Nephron progenitor cell (in vitro differentiated cells): ENCODE measurements at places on chromosomes 1 and 21.

DNA sequence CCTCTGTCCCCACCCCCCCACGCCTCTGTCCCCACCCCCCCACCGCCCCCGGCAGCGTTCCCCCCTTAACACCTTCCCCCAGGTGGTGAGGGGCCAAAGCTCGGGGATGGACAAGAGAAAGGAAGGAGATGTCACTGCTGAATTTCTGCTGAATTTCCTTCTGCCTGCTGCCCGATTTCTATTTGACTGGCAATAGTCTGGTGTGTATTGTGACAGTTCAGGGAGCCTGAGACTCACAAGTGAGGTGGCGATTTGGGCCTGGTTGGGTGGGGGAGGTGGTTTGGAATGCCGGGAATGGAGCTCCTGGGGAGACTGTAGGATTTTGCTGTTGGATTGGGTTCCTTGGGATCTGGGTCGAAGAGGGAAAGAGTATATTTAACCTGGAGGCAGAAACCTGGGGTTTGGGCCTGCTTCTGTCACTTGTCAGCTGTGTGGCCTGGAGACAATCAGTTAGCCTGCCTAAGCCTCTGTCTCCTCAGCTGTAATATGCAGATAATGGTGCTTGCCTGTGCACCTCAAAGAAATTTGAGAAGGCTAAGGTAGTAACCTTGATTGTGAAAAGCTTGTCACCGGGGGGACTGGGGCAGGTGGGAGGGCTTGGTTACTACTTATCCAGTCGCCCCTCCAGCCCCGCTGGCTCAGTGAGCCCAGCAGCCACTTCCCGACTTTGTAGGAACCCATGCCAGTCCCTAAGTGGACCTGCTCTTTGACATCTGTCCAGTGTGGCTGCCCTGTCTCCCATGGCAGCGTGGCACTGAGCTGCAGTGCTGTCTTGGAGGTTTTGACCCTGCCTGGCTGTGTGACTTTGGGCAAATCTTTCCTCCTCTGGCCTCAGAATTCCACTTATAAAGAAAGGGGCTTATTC is 7.7 kb upstream of the LMNA start:
- DNase-seq: no peak

DNA sequence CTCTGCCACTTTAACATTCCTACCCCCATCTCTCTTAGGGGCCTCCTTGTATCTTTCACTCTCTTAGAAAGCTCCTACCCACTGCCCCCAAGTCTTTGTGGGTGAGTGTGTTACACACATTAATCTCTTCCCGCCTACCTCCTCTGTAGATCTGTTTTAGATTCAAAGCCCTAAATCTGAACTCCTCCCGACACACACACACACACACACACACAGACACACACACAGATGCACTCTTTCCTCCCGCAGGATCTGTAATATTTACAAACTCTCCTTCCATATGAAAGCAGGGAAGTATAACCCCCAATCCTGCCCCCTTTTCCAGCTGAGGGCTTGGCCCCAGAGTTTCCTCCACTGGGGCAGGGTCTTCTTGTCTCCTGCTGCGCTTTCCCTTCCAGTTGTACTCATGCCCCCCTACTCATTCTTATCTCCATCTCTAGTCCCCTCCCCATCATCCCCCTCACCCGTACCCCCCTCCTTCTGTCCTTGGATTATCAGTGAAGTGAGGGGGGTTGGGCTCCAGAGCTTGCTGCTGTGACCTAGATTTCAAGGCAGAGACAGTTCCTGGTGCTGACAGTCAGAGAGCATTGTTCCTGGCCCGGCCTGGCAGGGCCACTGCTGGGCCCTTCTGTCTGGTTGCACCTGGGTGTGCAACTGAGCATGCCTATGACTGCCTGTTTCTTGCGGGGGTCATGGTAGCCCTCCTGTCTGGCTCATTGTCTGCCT is 4.3 kb downstream of the PEA15 start:
- no peak for DNase-seq

GRCh38 chr1:244445320-244446181 is 6.2 kb downstream of the ADSS2 start:
- DNase-seq: no peak

DNA sequence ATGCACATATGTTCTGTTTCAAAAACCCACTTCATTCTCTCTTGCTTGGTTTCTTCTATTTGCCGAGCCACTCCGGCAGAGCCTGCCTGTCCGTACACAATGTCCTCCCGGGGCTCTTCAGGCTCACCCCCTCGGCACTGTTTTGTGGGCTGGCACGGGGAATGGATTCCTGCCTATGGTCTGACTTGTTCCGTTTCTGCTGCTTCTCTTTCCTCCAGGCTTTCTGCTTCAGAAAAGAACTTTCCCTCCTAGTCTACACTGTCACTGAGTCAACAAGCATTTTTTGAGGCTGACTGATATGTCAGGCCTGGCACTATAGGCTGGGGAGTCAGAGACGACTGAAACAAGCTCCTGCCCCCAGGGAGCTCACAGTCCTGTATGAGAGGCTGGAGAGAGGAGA is 28.4 kb upstream of the SARS1 start:
- no peak for DNase-seq
